ENCODE measurements at places on chromosomes 11 and 22.

GRCh38 chr11:110199184-110199981 is 97.0 kb downstream of the RDX start:
- no peak for DNase-seq

GRCh38 chr22:35630891-35631290 is 13.8 kb upstream of the MB start:
- DNase-seq = no peak

DNA sequence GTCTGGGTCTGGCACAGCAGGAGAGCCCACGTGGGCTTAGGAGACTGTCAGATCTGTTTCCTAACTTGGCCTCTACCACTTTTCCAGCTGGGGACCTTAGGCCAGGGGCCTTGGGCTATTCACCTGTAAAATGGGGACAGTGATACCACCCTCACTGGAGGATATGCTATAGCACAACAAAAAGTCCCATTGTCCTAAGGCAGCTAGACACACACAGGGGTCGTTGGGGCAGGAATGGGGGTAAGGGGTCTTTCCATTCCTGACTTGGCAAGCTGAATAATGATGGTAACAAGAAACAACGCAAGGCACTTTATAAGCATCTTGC is 2.6 kb upstream of the SH3BP1 start:
- no peak for DNase-seq

DNA sequence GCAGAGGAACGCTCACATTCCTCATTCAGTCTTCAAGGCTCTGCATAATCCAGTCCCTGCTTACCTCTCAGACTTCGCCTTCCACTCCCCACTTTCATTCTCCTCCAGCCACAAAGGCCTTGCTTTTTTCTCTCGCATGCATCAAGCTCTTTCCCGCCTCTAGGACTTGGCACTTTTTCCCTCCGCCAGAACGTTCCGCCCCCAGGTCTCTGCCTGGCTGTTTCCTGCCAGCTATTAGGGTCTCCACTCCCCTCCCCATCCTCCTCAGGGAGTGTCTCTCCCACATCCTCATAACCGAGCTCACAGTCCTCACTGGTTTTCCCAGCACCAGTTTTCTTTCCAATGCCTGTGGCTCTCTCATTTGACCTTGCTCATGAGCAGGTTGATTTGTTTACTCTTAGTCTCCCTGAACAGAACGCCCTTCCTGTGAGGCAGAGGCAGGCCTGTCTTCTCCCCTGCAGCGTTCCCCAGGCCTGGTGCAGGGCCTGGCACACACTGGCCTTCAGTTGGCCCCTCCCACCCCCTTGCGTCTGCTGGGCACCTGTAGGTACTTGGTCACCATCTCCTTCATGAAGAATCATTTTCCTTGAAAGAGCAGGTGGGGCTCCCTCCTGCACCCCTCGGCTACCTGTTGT is 75.2 kb downstream of the RTL6 start:
- peak; percentile 42 for DNase-seq

- no peak for DNase-seq
Measured at GRCh38 chr22:47008208-47008885, 245.9 kb downstream of the TBC1D22A start.

DNA sequence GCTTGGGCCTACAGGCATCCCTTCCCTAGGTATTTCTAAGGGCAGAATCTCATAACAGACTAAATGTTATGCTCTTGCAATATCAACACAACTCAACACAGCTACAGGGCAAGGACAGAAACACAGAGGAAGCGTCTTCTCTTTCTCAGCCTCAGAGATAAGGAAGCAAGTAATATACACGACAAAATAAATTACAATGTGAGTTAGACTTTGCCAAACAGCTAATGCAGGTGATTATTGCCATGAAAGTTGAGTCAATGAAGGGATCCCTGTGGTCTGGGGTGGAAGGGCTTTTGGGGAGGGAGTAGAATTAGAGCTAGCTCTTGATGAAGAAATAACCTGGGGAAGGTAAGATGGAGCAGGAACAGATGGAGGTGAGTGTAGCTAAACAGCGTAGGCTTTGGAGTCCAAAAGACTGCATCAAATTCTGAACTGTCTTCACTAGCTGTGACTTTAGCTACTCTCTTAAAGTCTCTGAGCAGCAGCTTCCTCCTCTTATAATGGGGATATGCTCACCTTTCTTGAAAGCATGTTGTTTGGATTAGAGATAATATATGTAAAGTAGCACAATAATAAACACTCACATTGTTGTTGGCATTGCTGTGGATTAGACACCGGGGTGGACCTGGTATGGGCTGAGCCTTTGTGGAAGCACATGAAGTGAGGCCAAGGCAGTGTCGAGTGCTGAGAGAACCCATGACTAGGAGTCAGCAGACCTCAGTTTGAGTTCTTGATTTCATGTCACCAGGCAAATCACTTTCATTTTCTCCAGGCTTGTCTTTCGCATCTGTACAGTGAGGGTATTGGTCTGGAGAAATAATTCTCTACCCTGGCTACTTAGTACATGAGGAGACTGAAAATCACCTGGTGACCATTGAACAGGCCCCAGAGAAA is 41.0 kb upstream of the AQP11 start:
- DNase-seq = no peak

DNA sequence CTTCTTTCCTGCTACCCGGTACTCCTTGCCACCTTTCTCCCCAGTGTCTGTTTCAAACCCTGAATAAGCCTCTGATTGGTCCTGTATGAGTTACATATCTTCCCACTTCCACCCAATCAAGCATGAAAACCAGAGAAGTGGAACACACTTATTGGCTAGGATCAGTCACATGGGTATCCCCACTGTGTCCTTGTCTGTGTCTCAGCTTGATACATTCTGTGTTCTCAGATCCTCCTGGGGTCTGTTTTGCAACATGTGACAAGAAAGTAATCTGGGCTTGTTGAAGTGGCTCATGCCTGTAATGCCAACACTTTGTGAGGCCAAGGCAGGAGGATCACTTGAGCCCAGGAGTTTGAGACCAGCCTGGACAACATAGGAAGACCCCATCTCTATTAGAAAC is 23.9 kb downstream of the MCHR1 start:
- no peak for DNase-seq

DNA sequence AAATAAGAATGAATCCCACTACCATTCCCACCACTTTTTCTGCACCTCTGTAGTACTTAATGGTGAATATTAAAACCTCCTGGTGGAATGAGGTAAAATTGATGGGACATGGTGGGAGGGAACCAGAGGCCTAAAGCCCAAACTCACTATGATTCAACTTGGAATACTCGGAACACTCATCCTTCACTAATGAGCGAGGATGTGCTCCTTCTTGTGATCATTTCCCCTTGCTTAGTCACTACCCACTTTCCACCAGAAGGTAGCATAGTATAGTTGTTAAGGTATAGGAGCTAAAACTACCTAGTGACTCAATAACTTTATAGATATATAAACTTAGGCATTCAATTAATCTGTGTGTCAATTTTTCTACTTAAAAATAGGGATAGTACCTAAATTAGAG is 728.9 kb downstream of the OPCML start:
- DNase-seq = no peak

GRCh38 chr11:79265756-79266322 is 175.0 kb downstream of the TENM4 start:
- no peak for DNase-seq

- DNase-seq = peak; percentile 69
Measured at GRCh38 chr11:119585043-119585781, 143.8 kb downstream of the NECTIN1 start.

- DNase-seq = no peak
Measured at GRCh38 chr11:128845334-128845780, 21.7 kb downstream of the KCNJ1 start.

GRCh38 chr11:126105022-126105747 is 42.5 kb upstream of the CDON start:
- no peak for DNase-seq
